ENCODE measurements at places on chromosomes 5 and 9.

DNA sequence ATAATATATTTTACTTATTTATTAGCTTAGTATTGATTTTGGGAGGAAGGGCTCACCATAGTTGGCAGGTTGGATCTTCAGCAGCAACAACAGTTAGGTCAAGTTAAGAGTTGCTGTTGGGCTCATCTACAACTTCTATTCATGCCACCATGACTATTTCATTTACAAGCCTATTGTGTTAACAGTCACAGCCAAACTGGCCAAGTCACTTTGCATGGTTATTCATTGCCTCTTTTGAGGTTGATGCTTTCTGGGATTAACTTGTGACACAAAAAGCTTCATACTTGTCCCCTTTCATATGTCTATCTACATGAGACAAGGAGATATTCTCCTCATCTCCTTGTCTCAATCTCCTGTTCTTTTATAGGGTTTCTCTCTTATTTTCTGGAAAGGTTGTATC is 98.3 kb downstream of the WDR70 start:
- no peak for DNase-seq

DNA sequence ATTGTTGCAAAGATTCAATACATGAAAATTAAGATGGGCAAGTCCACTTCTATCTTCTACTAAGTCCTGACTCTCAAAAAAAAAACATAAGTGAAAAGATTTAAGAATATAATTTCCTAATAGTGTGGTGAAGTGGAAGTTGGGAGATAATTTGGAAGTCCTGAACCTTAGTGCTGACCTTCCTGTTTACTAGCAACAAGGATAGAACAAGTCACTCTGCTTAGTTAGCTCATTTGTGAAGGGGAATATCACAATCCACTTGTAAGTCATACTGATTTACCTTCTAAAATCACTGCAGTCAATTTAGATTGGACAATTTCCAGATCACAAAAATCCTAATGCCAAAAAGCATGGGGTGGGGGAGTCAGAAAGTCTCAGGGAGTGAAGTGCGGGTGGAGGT is 43.4 kb upstream of the PCSK5 start:
- DNase-seq: no peak

DNA sequence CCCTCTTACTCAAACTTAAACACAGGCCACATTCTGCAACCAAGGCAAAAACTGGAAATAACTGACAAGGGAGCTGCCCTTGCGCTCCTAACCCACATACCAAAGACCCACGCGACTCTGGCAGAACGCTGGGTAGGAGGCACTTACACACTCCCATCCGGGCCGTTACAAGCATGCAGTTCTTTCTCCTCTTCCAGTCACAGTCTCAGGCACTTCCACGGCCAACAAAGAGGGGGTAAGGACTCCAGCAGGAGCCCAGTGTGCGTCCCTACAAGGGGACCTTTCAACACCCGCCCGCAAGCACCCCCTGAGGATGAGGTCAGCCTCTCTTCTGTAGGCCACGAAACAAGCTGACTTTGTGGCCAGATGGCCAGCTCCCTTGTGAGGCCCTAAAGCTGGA is 57.4 kb downstream of the SERINC5 start:
- no peak for DNase-seq

DNA sequence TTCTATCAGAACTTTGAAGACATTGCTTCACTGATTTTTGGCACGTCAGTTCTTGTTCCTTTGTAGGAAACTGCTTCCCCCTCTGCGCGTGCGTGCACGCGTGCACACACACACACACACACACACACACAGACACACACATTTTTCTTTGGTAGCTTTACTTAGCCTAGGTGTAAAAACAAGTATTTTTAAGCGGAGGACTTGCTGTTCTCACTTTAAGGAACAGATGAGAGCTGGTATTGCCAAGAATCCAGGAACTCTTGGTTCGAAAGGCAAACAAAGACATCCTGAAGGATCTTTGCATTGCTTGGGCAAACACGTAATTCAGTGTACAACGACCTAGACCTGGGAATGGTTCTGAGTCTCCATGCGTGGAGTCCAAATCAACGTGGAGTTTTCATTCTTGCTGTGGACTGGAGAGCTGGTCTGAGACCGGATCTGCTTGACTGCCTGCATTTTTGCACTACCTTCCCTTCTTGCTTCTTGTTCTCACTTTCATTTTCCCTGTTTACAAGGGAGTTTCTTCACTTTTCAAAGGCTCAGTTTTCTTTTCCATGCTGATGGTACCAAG is 8.2 kb downstream of the TMEM268 start:
- peak; percentile 43 for DNase-seq

- DNase-seq: no peak
Measured at GRCh38 chr9:86241216-86241615, 18.2 kb downstream of the C9orf153 start.

- no peak for DNase-seq
Measured at GRCh38 chr9:114893221-114894010, 37.0 kb downstream of the TNFSF8 start.

GRCh38 chr5:9148242-9148641 is 397.6 kb downstream of the SEMA5A start:
- no peak for DNase-seq

DNA sequence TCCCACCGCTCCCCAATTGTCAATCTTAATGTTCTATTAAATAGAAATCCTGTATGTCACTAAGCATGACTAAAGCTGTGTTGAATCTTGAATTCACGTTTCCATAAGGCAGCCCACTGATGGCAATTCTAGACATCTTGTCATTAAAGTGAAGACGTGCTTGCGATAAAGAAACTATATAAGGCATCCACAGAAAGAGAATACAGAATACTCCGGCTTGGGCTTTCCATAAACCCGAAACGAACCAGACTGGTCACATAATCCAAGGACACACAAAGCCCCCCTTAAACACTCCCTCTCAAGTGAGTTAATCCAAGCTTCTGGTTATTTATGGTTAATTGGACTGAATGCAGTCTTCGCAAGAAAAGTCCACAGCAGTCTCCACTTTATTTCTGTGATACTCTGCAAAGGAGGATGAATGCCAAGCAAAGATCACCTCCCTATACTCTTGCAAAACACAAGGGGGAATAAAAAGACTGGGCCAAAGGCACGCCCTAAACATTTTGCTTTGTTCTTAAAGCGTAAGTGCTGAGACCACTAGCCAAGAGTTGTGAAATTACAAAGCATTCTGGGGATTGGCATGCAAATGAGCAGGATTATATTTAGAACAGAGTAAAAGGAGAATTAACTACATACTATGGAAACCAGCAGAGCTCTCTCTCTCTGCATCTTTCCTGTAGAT is 54.7 kb downstream of the DPYSL3 start:
- DNase-seq: no peak

Data from hematopoietic multipotent progenitor cell treated with erythropoietin and hydrocortisone succinate and interleukin-3 and kit ligand, for 6 days (in vitro differentiated cells).